ENCODE measurements at places on chromosomes 5 and 9. TPM values are rescaled to one million over a fixed set of nuclear protein-coding genes. Genes with fewer than 3 reads are reported as not detected.

The IL13 gene
- total RNA-seq = not detected

The ITK gene
- total RNA-seq = not detected

The GBGT1 gene
- total RNA-seq = 5.2 TPM

The LEAP2 gene
- 2.0 TPM for total RNA-seq

The TAF11L8 gene
- not detected for total RNA-seq

The PARP8 gene
- total RNA-seq = 26.7 TPM

GRCh38 chr5:3345195-3345594, 250.4 kb upstream of the IRX1 start:
- DNase-seq = no peak

GRCh38 chr9:94086486-94087345, 2.5 kb downstream of the PTPDC1 start:
- DNase-seq = no peak

DNA sequence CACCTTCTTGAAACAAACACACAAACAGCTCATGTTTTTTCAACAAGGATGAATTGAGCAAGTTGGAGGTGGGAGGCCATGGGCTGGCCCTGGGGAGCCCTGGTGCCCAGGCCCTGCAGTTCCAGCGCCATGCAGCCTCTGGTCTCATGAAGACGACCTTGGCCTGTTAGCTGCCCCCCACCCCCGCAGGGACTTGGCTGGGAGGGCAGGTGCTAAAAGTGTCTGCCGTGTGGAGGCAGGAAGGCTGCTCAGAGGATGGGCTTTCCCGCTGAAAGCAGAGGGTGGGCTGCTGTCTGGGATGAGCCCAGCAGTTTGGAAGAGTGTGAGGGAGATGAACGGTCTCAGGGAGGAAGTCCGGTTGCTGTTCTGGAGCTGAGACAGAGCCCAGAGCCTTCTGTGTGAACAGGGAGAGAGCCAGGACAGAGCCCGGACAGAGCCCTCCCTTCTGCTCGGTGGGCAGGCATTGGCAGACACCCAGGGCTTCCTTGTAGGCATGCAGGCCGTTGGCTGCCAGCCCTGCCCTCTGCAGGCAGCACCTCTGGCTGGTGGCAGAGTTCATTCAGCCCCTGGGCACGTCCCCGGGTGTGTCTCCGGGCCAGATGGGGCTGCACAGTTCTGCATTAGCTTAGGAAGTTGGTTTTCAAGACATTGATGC, 18.7 kb downstream of the ROPN1L start:
- no peak for DNase-seq

DNA sequence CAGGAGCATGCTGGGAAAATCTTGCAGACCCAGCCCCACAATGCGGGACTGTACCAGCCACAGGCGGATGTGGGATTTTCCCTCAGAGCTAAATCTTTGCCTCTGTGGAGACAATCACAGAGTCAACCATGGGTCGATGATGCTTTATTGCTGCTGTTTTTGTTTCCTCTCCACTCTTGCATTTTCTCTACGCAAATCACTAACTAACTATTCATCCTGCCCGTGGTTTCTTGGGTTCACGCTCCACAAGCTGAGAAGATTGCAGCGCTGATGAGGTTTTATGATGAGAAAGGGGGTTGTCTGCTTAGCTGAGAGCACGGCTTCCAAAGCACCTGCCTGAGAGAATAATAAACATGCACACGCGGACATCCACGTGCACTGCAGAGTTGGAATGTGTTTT, 500.2 kb upstream of the ADAMTS16 start:
- DNase-seq = no peak

DNA sequence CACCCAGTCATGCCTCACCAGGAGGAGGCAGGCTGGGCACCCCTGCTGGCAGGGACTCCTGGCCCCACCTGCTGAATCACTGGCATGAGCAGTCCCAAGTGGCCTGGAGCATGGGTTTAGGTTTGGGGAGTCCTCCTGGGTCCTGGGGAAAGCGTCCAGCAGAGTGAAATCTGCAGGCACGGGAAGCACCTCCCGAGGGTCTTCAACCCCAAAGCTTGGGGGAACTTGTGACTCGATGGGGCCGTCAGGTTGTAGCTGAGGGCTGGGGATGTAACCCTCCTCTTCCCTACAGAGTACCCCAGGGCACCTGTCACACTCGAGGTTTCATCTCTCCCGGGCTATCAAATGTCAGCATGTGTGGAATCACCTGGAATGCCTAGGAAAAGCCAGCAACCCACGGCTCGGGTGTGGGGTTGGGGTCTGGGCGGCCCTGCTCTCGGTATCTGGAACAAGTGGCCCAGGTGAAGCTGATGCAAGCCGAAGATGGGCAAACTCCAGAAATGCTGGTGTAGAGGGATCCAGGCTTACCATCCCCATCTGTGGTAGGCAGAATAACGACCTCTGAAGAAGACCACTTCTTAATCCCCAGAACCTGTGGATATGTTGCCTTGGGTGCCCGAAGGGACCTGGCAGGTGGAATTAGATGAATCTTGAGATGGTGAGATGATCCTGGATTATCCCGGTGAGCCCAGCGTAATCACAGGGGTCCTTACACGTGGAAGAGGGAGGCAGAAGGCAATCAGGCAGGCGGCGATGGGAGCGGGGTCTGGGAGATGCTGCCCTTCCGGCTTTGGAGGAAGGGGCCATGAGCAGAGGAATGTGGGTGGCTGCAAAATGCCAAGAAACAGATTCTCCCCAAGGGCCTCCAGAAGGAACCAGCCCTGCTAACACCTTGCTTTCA, 6.1 kb upstream of the RASGEF1C start:
- no peak for DNase-seq

DNA sequence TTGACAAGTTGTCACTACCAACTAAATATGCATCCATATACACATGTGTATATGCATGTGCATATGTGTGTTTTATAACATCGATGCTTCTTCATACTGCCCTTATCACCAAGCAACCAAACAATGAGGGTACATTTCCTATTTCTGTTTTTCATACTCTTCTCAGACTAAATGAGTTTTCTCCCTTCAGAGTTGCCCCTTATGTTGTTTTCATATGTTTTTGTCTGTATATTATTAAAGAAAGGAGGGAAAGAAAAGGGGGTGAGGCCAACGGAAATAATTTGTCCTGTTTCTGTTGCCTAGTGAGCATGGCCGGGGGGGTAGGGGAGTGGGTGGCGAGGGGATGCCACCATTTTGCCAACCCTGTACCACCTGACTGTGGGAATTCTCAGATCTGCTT, 28.8 kb upstream of the NFIB start:
- no peak for DNase-seq

- no peak for DNase-seq
Measured at GRCh38 chr9:83563360-83563759, 25.2 kb upstream of the FRMD3 start.

DNA sequence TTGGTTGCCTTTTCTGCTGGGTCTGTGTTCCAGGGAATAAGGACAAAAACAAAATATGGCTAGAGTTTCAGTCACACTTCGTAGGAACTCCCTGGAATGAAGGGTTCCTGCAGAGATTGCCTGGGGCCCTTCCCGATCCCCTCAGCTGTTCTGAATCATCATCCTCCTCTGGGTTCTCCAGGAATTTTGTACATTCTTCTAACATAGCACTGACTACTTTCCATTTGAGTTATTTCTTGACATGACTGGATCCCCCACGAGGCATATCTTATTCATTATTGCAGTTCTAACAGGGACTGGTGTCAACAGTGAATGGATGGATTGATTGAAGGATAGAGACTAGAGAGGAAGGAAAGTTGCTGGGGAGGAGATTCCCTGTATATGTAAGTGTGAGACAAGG, 49.2 kb upstream of the TNC start:
- no peak for DNase-seq

DNA sequence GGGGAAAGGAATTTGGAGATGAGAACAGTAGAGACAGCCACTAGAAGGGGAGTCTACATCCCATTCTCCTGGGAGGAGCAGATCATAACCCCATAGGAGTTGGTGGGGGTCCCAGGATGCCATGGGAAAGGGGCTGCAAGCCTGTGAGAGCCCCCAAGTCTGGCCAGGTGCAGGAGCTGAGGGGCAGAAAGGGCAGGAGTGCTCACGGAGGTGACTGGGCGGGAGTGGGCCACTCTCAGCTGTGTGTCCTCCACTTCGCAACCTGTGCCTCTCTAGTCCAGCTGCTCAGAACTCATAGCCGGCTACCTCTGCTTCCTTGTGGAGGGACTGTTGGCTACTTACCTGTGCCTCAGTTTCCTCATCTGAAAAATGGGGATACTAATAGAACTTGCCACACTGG, 263.9 kb downstream of the FSTL4 start:
- no peak for DNase-seq

DNA sequence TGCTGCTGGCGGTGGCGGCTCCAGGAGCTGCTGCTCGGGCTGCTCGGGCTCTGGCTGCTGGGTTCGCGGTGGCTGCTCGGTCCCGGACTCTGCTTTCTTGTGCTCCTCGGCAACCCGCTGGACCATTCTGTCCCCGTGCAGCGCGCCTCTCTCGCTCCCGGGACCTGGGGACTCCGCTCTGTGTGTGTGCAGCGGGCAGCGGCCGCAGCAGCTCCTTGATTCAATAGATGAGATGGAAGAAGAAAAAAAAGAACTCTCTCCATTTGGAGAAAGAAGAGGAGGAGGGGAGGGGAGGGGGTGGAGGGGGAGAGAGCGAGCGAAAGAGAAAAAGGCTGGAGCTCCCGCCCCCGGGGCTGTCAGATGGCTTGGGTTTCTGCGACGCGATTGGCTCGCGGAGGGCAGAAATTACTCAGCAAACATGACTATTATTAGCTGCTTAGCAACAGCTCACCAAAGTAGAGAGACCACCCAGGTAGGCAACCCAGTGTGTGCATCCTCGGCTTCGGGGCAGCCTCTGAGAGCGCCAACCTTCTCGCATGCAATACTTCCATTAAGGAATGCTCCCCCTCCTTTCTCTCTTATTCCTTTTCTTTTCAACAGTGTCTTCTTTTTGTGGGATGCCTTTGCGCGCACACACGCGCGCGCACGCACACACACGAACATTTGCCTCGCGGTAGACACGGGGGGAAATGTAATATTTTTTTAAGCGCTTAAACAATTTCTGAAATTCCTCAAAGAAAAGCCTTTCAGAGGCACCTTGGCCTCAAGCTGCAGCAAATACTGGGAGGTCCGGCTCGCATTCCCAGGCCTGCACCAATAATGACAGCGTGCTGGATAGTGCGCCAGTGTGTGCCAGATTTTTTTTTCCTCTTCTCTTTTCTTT, 7.6 kb downstream of the PTCH1 start:
- DNase-seq = peak; percentile 64

DNA sequence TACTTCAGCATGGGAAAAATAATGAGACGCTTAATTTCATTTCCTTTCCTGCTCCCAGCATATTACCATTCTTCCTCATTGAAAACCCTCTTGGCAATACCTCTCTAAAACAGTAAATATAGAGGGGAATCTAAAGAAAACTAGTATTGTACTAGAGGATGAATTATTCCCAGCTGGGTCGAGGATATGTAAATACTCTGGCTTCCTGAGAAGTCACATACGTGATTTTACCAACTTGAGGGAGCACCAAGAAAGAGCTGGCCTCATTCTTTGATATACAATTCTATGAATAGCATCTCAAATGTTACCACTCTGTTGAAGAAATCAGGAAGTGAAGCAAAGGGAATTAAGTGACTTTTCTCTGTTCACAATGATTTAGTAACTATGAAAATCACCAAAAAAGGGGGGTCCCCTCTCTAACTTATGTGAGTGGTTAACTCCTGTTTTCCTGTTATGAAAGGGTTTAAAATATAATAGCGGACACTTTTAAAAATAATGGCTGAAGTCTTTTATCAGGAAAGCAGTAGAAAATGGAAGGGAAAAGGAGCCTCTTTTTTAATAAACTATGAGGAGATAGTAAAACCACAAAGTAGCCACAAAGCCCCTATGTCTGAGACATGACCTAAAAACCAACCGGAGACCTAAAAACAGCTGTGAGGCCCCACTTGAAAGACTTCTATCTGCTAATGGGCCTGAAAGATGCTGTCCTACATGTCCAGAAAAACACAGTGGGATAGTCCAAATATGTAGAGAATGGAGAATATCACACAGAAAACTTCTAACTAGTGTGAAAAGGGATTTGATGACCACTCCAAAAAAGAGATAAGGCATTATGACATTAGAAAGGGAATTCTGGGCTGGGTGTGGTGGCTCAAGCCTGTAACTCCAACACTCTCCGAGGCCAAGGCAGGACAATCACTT, 42.6 kb downstream of the LPAR1 start:
- DNase-seq = no peak

GRCh38 chr9:116450378-116451139, 236.5 kb upstream of the TRIM32 start:
- no peak for DNase-seq

- DNase-seq = no peak
Measured at GRCh38 chr5:53826504-53826903, 266.1 kb downstream of the NDUFS4 start.

DNA sequence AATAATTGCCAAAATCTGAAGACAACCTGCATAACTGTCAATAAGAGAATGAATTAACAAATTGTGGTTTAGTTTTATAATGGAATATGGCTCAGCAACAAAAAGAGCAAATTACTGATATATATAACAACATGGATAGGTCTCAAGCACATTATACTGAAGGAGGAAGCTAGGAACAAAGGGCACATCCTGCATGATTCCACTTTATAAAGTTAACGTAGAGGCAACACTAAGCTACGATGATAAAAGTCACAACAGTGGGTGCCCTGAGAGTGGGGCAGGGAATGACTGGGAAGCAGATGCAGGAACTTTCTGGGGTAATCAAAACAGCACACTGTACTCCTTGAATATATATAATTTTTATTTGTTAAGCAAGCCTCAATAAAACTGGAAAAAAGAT, 165.2 kb downstream of the RMI1 start:
- no peak for DNase-seq

DNA sequence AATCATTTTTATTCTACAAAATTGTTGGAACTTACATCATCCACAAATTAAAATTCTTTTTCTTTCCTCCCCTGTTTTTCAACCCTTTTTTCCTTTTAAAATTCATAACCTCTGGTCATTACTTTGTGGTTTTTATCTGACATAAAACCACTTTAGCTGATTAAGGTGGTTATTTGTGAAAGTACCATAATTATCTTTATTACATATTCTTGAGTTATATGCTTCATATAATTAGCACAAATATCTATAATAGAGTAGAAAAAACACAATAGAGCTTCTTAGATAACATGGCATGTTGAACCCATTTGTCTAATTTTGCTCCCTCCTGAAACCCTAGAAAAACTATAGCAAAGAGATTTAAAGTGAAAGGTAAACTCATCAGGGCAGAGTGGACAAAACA, 22.9 kb upstream of the PPIC start:
- DNase-seq = no peak

DNA sequence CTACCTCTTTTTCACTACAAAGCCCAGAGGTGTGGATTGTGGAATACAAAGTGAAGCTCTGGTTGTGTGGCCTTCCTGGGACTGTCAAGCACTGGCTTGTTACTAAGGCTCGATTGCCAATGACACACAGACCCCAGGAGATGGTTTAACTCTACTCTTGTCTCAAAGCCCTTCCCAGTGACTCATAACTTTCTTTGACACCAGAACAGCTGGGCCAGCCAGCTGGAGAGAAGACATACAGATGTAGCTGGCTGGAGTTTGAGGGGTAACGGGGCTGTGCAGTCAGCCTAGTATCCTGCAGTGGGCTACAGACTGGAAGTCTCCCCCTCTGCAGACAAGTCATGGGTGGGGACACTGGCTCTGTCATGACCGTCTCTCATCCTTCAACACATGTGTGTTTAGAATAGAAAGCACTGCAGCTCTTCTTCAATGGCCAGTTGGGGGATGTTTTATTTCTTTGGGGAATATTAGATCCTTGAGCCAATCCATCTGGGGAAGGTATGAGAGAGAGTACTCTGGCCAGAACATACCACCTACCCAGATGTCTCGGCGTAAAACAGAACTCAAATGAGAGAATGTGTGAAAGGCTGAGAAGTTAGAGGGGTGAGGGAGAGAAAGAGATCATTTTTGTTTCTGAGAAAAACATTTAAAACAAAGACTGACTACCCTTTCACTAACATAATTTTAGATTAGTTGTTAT, 53.3 kb downstream of the SEMA6A start:
- no peak for DNase-seq
